ENCODE measurements at places on chromosomes 3 and 15. TPM values are rescaled to one million over a fixed set of nuclear protein-coding genes. Genes with fewer than 3 reads are reported as not detected.

The C3orf62 gene
- total RNA-seq = 1.2 TPM

The C3orf80 gene
- total RNA-seq = 4.9 TPM

The CSTA gene
- total RNA-seq = 1.1 TPM

The C2CD4B gene
- total RNA-seq = 0.25 TPM

The ATP10A gene
- 0.66 TPM for total RNA-seq

The IL12A gene
- total RNA-seq = 4.1 TPM

The GOLGA6L7 gene
- not detected for total RNA-seq

The DNASE1L3 gene
- total RNA-seq = not detected

The GOLGA8H gene
- total RNA-seq = 0.33 TPM

The REC114 gene
- total RNA-seq = not detected

The ADGRG7 gene
- 1.1 TPM for total RNA-seq

The PIERCE2 gene
- 1.6 TPM for total RNA-seq

The GOLGA8G gene
- total RNA-seq = not detected

The ANKUB1 gene
- total RNA-seq = not detected

The CSPG5 gene
- total RNA-seq = under 0.01 TPM

The GP5 gene
- under 0.01 TPM for total RNA-seq

The RPP25 gene
- total RNA-seq = 2.1 TPM

The CFAP100 gene
- not detected for total RNA-seq

The SLC27A2 gene
- total RNA-seq = 0.22 TPM

The GOLGA8S gene
- under 0.01 TPM for total RNA-seq

The ANKRD28 gene
- 206 TPM for total RNA-seq

The DNAH12 gene
- total RNA-seq = under 0.01 TPM

The GOLGA6A gene
- total RNA-seq = not detected

The OSBPL10 gene
- 13.9 TPM for total RNA-seq

The ANKRD34C gene
- total RNA-seq = not detected

The RUVBL1 gene
- total RNA-seq = 61.7 TPM

All from uterine smooth muscle cell (primary cell).